ENCODE measurements at places on chromosomes 6 and 20.
A peak's percentile ranks its signal among the peaks of the same experiment; 100 is the strongest.

- DNase-seq = no peak
Measured at GRCh38 chr20:258269-258858, 840 bp downstream of the DEFB132 start.

DNA sequence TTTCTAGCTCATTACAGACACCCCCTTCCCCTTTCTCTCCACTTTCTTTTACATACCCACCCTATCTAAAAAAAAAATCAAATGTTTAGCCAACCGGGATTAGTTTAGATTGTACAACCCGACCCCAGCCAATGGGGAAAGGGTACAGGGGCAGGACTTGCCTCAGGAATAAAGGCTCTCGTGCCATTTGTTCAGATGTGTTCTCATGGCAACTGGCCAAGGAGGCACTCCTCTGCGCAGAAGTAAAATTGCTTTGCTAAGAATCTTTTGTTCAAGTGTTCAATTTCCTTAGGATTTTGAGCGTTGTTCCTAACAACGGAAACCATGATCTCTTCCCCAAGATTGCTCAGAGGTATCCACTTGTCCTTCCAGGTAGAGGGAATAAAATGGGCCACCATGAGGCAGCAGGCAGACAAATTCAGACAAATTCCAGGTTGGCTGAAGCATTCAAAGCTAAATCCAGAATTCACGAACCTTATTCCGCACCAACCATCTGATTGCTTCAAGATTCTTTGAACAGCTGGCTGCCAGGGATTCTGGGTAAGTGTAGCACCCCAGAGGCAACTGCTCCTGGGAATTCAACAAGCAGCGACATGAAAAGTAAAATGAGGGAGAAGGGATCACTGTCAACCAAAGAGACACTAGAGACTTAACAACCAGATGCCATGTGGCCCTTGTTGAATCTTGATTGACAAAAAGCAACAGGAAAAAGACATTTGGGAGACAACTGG is 431.8 kb downstream of the PREX1 start:
- DNase-seq = no peak

- no peak for DNase-seq
Measured at GRCh38 chr6:29941916-29942274, 437 bp upstream of the HLA-A start.

DNA sequence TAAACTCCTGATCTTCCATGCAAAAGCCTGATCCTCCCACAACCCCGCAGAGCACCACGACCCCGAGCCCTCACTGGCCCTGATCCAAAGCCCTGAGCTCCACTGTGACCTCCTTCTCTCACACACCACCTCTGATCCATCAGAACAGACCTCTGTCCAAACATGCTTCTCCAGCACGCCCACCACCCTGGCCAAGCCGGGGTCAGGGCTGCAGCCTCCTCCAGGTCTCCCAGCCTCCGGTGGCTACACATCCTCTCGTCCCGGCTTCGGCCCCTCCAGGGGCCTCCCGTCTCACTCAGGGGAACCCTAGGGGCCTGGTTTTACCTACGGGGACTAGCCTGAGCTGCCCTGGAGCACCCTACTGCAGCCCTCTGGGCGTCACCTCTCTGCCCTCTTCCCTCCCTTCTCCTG is 49.1 kb downstream of the FOXF2 start:
- DNase-seq = no peak

GRCh38 chr6:55654445-55654844 is 75.5 kb upstream of the HMGCLL1 start:
- DNase-seq = no peak

DNA sequence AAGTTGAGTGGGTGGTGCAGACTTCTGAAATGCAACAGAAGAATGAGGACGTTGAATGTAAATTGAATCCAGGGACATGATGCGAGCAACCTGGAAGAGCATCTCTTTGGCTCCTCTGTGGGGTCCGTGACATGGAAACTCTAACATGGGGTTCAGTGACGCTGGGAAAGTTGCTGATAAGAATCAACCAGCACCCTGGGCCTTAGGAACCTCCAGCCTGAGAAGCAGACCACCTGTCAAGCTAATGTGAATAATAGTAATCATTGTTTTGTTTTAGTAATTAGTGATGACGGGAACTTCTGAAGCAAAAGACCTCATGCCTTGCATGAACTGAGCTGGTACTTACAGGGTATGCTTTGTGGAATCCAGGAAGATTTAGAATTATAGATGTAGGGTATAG is 25.2 kb upstream of the DOK5 start:
- no peak for DNase-seq

DNA sequence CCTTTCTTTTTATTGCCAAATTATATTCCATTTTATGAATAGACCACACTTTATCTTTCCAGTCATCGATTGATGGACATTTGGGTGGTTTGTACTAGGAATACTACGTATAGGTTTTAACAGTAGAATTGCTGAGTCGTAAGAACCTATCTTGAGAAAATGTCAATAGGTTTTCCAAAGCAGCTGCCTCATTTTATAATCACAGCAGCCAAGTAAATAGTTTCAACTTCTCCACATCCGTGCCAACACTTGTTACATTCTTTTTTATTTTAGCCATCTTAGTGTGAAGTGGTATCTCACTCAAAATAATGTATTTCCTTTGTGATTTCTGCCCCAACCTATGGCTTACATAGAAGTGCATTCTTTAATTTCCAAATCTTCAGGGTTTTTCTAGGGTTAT is 479.2 kb downstream of the CDH26 start:
- DNase-seq = no peak

DNA sequence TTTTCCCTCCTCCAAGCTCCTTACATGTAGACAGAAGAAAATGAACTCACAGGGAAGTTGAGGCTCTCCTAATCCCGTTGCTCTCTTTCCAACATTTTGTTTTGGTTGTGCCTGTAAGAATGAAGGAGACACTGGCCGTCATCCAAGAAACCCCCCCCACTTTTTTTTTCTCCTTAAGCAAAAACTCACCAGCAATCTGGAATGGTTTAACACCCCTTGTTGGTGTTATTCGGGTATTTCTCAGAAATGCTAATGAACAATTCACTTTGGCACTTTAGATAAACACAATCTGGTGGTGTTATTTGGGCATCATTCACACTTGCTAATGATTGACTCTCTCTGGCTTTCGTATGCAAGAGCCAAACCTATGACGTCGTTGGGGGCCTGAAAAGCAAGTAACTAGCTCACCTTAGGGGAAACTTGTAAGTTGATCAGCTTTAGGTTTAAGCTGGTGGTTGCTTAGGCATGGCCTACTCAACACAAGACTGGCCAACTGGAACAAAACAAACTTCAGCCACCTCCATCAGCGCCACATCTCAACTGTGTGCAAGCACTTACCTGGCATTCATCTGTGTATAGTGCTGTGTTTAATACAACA is 24.3 kb upstream of the OLIG3 start:
- no peak for DNase-seq

GRCh38 chr6:162821102-162821501 is 93.3 kb downstream of the PACRG start:
- no peak for DNase-seq

- no peak for DNase-seq
Measured at GRCh38 chr6:37630281-37630799, 67.3 kb downstream of the MDGA1 start.

GRCh38 chr6:158559338-158559894 is 475 bp upstream of the TMEM181 start:
- DNase-seq = no peak

DNA sequence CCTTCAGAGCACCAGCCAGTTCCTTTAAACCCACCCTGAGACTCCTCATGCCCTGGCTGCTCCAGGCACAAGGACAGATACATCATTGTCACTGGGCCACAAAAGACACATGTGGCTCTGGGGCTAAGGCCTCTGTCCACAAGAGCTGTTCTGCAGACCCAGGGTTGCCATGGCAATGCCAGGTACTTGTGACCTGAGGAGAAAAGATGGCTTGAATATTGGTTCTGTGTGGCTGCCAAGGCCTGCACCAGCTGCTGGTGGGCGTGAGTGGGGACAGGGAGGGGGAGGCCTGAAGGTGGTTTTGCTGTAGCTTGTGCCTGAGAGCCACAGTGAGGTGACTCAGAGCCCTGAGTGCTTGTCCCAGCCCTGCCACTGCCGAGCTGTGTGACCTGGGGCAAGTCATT is 31.8 kb downstream of the SAYSD1 start:
- DNase-seq = no peak

DNA sequence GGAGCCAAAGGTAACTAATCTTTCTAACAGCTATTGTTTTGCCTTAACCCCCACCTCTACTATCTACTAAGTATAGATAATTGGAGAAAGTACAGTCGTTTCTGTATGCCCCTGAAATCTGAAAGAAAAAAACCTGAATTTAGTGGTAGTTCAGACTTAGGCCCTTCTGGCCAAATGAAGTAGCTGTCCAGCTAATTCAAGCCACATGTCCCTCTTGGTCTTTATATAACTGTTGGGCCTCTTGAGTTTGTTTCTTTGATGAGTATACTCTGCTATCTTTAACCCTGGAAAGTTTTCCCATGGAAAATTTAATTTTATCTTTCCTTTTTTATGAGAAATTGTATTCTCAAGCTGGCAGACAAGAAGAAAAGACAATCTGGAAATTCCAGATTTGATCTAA is 73.0 kb upstream of the FAM8A1 start:
- DNase-seq = no peak

DNA sequence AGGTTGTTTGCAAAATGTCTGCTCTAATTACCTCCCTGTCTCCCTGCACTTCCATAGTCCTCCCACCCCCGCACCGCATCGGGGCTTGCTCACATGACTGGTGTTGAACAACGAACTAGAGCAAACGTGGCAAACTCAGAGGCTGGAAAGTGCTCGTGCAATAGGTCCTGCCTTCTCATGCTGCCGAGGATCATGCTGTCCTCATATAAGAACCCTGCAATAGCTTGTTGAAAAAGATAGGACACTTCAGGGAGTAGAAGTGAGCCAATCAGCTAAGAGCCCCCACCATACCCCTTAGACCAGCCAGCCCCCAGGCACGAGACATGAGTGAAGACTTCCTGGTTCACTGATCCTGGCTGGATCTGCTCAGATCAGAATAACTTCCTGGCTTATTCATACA is 219.2 kb downstream of the C6orf118 start:
- no peak for DNase-seq

DNA sequence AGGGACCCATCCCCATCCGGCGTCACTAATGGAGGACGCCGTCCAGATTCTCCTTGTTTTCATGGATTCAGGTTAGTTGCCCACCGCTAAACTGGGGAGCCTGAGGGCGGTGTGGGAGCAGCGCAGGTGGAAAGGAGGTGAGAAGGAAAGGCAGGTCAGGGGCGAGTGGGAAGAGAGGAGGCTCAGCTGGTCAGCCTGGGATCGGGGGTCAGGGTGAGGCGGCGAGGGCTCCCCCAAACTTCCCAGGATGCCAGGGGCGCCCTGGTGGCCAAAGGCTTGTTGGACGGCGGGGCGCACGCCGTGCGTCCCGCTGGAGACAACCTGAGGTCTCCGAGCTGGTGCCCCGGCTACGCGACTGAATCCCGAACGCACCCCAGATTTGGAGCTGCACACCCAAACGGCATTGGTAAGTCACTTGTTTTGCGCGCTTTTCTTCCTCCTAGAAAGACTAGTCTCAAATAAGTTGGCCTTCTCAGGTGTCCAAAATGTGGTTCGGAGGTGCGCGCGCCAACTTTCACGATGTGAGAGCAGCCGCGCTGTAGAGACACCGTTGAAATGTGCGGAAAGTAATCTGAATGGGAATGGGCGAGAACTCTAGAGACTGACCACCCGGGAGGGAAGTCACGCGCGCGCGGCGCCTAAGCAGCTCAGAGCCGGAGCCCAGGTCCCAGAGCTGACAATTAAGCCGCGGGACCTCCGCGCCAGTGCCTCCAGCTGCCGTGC is 9.7 kb downstream of the GNAS-AS1 start:
- no peak for DNase-seq

GRCh38 chr6:5481033-5481432 is 219.7 kb downstream of the FARS2 start:
- no peak for DNase-seq

- no peak for DNase-seq
Measured at GRCh38 chr6:148935705-148936435, 189.0 kb downstream of the UST start.

DNA sequence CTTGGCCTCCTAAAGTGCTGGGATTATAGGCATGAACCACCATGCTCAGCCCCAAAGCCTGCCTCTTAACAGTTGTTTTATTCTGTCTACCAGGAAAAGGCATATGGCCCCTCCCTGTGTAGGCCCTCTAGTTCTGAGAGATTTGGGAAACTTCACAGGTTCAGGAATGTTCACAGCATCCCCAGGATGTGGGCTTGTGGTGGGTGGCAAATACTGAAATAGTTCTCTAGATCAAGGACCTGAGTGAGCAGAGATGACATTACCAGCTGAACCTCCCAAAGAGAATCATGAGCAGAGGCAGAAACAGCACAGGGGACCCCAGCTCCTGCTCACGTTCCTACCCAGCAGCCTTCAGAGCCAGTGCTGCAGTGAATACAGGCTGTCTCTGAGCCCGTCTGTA is 99.6 kb downstream of the SSR1 start:
- no peak for DNase-seq

DNA sequence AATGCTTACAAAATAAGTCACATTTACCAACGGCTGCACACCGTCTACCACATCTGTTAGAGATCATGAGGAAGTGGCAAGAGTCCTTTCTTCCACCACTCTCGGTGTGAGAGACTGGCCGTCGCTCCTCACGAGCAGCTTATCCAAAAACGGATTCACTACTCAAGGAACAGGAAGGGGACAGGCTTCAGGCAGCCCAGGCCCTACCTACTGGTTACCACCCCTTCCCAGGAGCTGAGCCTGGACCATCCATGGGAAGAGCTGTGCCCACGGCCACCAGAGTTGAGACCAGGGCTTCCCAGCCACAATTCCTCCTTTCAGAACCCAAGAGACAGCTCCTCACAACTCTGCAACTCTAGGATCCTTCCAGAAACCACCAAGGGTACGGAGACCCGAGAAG is 37.0 kb downstream of the FOXF2 start:
- DNase-seq = no peak

DNA sequence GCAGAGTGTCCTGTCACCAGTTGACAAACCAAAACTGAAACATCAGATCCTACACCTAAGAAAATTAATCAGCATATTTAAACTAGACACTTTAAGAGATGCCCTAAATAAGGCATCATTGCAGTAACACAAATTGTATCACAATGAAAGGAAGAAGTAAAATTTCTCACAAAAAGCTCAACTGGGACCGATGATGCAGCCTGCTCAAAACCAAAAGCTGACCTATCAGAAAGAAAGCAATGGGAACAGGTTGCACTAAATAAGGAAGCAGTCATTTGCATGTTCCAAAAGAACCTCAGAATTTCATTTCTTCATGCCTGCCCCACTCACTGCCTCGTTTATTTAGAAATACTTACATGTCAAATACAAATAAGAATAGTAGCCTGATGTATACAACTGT is 12.1 kb downstream of the HIVEP2 start:
- DNase-seq = no peak

DNA sequence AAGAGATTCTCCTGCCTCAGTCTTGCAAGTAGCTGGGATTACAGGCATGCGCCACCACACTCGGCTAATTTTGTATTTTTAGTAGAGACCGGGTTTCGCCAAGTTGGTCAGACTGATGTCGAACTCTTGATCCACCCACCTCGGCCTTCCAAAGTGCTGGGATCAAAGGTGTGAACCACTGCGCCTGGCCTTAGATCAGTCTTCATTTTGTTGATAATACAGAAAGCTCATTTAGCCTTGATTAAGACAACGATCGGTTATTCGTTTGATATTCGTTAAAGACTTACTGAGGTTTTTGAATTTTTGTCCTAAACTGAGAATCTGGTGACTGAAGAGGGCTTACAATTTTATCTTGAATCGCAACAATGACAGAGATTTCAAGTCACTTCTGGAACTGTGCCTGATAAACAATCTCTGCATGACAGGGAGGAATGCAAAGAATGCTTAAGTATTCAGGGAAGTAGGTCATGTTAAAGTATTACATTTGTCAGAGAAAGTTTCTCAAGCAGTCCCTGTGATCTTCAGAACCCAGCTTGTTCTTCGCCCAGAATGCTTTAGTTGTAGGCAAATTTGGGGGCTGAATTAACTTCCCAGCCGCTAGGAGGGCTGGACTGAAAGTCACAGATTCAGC is 14.8 kb downstream of the AKAP12 start:
- DNase-seq = peak; percentile 39

Measured in Caco-2 (cell line).